Activated CD4-positive, alpha-beta memory T cell treated with anti-CD3 and anti-CD28 coated beads, Interleukin-2, amount 10 ng/mL, durations not matched to agents 7 days and 5 days (primary cell): ENCODE measurements at places on chromosomes 6 and 20.

- DNase-seq = no peak
- H3K4me1 ChIP-seq = peaks cover 13% of the 10 kb centered on the region
- no peak overlapping the region for H3K27ac ChIP-seq
- no peaks in the 10 kb centered on the region for H3K27me3 ChIP-seq
- H3K36me3 ChIP-seq = no peaks in the 10 kb centered on the region
- no peak overlapping the region for H3K4me3 ChIP-seq
Observed at GRCh38 chr6:134267917-134268361, 50.0 kb downstream of the SGK1 start.

DNA sequence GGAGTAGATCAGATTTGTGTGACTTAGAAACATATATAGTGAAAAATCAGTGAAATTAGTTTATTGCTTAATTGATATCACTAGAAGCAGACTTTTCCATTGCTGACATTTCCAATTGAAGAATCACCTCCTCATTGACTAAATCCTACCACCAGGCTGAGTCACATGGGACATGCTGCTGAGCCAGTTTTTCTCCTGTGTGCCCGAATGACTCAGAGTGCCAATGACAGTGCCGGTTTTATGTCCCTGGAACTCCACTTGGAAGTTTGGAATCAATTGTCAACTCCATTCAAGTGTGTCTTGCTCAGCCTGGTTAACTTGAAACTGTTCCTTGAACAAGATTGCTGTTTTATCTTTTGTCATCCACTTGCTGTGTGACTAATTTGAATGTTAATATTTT, 316.1 kb upstream of the PRDM1 start:
- H3K36me3 ChIP-seq = peaks cover 7% of the 10 kb centered on the region
- peaks cover 4% of the 10 kb centered on the region for H3K4me1 ChIP-seq

GRCh38 chr6:90383196-90383822, 86.7 kb upstream of the BACH2 start:
- no peak overlapping the region for H3K4me3 ChIP-seq
- peaks cover 28% of the 10 kb centered on the region for H3K27me3 ChIP-seq
- DNase-seq = peak; percentile 39
- H3K27ac ChIP-seq = peak overlapping the region; percentile 4
- H3K36me3 ChIP-seq = no peaks in the 10 kb centered on the region
- peaks cover 25% of the 10 kb centered on the region for H3K4me1 ChIP-seq

- no peak for DNase-seq
- H3K36me3 ChIP-seq = no peaks in the 10 kb centered on the region
- H3K4me3 ChIP-seq = no peak overlapping the region
Observed at GRCh38 chr20:19049514-19049913, 162.9 kb upstream of the SLC24A3 start.

- no peaks in the 10 kb centered on the region for H3K27me3 ChIP-seq
- no peak for DNase-seq
- no peaks in the 10 kb centered on the region for H3K36me3 ChIP-seq
- no peak overlapping the region for H3K27ac ChIP-seq
Observed at GRCh38 chr6:50093116-50093937, 43.6 kb upstream of the DEFB112 start.

DNA sequence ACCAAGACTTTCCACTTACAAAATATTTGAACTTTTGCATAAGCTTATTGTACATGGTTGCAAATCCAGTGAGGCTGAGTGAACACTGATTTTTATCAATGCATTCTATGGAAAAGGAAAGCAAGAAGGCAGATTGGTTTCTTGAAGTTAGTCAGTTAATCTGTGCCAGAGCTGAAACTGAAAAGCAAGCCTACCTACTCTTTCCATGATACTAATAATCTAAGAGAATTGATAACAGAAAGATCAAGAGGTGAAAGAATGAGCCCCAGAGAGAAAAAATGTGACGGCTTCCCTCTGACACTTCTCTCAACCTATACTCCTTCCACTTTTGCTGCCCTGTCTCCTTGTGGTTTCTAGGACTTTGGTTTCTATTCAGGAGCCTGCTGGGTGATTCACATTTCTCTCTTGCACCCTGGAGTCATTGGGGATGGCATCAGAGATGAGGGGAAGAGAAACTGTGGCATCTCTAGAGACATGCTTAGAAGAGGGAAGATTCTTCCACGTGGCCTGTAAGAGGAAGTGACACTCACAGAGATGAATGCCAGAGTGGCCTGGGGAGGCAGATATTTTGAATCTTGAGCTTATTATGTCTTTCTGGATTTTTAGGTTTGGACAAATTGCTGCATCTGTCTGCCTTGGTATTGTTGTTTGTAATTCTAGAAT, 158.6 kb upstream of the RIMS1 start:
- no peaks in the 10 kb centered on the region for H3K4me1 ChIP-seq
- no peaks in the 10 kb centered on the region for H3K27me3 ChIP-seq
- H3K36me3 ChIP-seq = no peaks in the 10 kb centered on the region

DNA sequence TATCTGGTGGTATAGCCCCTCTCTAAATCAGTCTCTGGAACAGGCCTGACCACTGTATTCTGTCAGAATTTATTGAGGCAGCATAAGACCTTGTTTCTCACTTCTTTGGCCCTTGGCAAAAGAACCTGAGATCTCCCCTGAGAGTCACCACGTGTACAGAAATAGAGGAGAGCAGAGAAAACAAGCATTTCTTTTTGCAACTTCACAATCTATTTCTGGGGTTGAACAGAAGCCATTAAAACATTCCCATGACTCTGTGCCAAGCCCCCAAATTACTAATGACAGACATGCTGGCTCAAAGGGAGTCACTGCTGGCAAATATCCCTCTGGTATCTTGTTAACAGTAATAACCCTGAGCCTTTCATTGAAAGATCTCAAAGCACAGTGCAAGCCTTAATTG, 395.3 kb downstream of the MAFB start:
- DNase-seq = no peak
- no peaks in the 10 kb centered on the region for H3K27me3 ChIP-seq
- no peaks in the 10 kb centered on the region for H3K36me3 ChIP-seq
- no peaks in the 10 kb centered on the region for H3K4me1 ChIP-seq
- H3K4me3 ChIP-seq = no peak overlapping the region

DNA sequence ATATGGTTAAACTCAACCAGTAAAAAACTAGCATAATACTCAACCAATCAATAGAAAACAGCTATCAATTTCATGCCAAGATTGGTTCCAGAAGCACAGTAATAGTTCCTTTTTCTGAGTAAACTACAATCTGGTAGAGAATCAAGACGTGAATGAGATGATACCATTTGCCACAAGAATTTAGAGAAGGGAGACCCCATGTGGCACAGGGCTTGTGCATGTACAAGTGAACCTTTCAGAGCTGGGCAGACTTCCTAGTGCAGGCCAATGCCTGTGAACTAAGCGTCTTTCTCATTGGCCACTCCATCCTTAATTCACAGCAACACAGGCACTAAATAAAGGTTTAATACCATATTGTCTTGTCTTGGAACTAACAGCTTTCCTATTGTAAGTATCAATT, 213.5 kb downstream of the RFPL4B start:
- no peaks in the 10 kb centered on the region for H3K27me3 ChIP-seq
- no peak for DNase-seq
- H3K27ac ChIP-seq = no peak overlapping the region
- H3K36me3 ChIP-seq = no peaks in the 10 kb centered on the region
- H3K4me3 ChIP-seq = no peak overlapping the region
